ENCODE measurements at places on chromosomes 7 and 10.

DNA sequence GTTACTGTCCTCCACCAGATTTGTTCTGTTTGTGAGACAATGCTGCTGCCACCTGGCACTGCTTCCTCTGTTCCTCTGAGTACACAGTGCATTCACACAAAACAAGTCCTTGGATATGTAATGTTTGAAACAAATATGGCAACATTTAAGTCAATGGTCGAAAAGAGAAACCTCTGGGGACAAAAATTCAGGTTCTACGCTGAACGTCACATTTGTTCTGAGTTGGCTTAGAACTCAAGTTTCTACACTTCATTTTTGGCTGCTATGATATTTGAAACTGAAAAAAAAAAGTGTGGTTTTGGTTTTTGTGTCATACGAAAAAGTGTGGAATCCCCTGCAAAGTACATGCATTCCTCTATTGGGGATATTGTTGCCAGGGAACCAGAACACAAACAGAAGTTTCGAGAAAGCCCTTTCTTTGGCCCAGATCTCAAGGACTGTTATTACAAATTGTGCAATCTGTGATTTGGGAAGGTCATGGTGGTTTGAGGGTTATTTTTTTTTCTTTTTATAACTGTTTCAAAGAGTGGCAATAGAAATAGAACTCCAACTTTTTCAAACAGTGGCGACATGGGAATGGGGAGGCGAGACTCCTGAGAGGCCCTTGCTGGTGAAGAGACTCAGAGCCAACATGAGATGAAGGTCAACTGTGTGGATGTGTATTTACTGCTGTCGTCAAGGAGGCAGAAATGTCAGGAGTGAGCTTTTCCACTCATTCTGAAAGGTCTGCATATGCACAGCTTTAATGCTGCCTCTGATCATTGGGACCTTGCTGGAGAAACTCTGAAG is 127.5 kb downstream of the CUBN start:
- DNase-seq: no peak

GRCh38 chr10:27816320-27816719 is 70.7 kb upstream of the MKX start:
- DNase-seq: no peak

GRCh38 chr7:23074443-23075261 is 30.9 kb upstream of the KLHL7 start:
- no peak for DNase-seq

GRCh38 chr7:142077762-142078161 is 33.8 kb upstream of the MGAM2 start:
- DNase-seq: no peak

GRCh38 chr10:101229266-101230182 is at the start of gene LBX1:
Gene LBX1, minus strand, starts transcription at chr10:101229463. Its CDS starts 648 bp downstream, at chr10:101228815.
- DNase-seq: no peak

DNA sequence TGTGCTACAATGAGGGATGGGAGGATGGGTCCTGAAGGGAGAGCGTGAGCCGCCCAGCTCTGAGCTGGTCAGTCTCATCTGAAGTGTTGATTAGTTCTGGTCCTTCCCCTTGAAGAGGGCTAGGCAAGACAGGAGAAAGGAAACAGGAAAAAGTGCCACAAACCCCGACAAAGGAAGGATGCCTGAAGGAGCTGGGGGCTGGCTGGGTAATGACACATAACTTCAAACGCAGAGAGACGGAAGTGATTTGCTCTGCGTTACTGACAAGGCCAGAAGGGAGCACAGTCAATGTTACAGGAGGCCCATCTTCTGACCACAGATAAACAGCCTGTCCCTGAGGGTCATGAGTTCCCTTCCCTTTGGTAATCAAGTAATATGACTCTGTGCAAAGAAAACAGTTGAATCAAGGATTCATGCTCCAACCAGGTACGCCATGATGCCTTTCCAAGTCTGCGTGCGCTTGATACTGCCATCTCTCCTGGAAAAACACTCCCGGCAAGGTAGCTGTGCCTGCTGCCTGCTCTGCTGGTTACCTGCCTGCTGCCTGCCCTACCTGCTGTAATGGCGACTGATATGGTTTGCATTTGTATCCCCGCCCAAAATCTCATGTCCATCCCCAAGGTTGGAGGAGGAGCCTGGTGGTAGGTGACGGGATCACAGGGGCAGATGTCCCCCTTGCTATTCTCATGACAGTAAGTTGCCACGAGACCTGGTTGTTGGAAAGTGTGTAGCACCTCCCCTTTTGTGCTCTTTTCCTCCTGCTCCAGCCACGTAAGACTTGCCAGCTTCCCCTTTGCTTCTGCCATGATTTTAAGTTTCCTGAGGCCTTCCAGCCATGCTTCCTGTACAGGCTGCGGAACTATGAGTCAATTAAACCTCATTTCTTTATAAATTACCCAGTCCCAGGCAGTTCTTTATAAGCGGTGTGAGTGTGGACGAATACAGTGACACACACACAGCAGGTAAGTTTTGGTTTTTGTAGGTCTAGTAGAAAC is 57.9 kb downstream of the GRB10 start:
- no peak for DNase-seq

DNA sequence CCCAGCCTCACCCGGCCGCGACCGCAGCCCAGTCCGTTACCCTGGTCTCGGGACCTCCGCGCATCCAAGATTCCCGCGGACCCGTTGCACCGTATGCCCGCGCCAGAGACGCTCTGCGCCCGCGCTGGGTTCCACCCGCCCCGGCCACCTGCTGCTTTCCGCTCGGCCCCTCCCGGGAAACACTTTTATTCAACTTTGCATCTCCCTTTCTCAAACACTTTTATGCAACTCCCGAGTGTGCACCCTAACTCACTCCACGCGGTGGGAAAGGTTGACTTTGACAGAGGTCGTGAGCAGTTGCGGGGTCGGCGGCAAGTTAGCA is at the start of gene ODAD2:
ODAD2 (minus strand) TSS at position 126 of the 322 bp plus-strand sequence. CDS start 3,937 bp downstream, outside the sequence.
- DNase-seq: no peak

DNA sequence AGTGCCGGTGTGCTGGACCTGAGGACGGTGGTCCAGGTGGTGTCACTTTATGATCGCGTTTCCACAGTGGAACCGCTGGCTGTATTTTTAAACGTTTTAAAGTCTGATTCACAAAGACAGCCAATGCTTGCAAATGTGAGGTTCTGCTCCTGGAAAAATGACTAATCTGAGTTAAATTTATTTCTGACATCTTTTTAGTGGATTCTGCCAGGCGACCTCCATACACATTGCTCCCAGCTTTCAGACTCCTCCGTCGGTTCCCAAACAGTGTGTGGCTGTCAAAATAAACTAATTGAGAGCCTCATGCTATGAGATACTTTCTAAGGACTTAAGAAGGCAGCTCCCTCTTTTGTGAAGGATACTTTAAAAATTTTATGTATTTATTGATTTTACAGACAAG is 12.7 kb upstream of the TTYH3 start:
- no peak for DNase-seq

- no peak for DNase-seq
Measured at GRCh38 chr7:93429563-93429962, 145.0 kb downstream of the CALCR start.

- DNase-seq: no peak
Measured at GRCh38 chr10:31319602-31320549, 860 bp downstream of the ZEB1 start.

DNA sequence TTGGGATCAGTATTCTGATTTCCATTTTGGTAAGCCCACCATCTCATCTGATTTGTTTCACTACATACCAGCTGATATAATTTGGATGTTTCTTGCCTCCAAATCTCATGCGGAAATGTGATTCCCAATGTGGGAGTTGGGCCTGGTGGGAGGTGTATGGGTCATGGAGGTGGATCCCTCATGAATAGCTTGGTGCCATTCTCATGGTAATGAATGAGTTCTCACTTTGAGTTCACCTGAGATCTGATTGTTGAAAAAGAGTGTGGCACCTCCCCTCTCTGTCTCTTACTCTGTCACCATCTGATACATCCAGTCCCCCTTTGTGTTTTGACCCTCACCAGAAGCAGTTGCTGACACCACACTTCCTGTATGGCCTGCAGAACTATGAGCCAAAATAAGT is 347.3 kb downstream of the ARL4A start:
- no peak for DNase-seq

GRCh38 chr7:39408906-39409305 is 157.3 kb upstream of the YAE1 start:
- DNase-seq: no peak

Measured in NCI-H510A (cell line).